Motor neuron (in vitro differentiated cells): ENCODE measurements at places on chromosomes 7 and 10. TPM values are rescaled to one million over a fixed set of nuclear protein-coding genes. Genes with fewer than 3 reads are reported as not detected.

Gene CTTNBP2
- 12.8 and 15.6 TPM in 2 replicates for total RNA-seq

Gene CPA1
- total RNA-seq, result 0.22 and 0.46 TPM in 2 replicates

GRCh38 chr10:120897343-120897742 is 46.2 kb downstream of the WDR11 start:
- peak; percentile 50 for ATAC-seq

DNA sequence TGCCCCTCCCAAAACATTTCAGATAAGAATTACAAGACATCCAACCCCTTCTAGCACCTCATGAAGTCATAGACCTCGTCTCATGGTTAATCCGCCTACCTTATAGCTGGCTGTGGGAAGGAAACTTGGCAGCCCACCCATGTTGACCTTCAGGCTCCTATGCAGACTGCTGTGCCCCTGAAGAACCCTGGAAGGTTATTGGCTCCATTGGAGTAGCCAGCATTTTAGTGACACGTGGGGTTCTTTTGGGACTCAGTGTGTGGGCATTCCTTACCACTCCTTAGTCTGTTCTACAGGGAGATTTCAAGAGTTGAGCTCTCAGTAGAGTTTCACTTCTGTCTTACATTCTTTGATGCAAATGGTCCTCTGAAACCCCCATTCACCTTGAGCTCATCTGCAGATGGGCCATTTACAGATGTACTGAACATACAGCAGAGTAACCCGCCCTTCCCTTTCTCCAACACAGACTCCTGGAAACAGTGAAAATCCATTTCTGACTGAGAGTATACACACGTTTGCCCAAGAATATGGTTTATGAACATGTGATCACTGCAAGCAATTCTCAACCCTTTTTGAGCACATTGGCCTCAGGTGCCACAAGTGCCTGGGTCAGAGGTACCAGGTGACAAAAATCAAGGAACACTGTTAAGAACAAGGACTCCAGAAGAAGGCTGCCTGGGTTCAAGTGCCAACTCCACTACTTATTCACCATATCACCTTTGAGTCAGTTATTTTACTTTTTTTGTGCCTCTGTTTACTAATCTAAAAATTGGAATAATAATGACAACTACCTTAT is 54.0 kb upstream of the HECW1 start:
- ATAC-seq, result no peak
